ENCODE measurements at places on chromosomes 4 and X.
A peak's percentile ranks its signal among the peaks of the same experiment; 100 is the strongest.

DNA sequence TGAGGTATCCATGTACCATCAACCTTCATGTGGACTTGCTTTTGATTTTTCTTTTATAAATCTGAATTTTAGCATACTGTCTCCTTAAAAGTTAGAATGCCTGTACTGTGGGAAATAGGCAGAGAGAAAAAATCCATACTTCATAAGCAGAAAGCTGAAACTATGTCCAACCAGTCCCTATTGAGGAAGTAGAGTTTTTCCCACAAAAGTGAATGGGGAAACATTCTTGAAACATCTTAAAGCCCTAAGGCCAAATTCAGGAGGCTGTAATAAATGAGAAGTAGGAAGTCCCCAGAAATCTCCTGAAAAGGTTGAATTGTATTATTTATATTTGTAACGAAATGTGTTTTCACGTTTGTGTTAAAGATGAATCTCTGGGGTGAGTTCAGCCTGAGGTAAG is 56.3 kb downstream of the ENOX2 start:
- no peak for DNase-seq

- no peak for DNase-seq
Measured at GRCh38 chr4:40734497-40734896, 15.3 kb upstream of the NSUN7 start.

DNA sequence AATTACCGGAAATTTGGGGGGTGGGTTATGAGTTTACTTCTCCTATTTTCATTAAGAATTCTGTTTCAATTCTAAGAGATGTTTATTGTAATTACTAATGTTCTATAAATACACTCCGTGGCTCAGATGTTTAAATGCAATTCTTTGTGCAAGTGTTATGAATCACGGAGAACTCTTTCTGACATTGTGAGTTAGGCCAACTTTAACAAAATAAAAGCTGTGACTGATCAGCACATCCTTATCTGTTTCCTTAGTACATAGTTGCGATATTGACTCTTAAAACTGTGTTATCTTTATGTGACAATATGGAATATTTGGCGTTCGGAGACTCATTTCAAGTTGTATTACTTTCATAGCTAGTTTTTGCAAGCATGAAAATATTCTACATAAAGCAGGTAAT is 902 bp downstream of the KLHL4 start:
- no peak for DNase-seq

DNA sequence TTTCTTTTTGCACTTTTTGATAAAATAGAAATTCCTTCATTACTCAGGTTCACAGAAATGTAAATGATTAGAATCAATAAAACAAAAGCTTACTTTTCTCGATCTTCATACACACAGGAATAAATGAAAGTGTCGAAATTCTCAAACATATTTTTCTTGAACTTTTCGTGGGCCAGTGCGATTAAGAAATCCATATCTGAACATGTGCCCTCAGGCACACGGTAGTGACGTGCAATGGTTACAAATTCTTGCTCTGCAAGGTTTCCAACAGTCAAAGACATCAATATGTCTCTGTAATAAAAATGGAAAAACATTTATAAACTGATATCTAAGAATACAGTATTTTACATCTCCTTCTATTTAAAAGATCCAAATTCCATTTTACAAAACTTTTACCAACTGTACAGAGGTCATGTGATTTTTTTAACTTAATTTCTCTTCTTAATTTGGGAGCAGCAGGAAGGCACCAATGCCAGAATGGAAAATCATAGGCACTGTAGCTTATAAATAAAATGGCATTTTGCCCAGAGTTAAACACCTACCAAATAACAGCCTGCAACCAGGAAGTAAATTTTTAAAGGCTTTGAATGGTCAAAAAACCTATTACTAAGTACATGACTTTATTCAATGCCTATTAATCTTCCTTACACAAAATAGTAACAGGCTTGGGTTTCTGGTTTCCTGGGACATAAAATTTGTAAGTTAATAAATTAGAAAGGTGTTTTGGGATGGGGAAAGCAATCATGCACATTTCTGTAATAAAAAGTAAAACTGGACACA is 165.0 kb downstream of the EFHC2 start:
- no peak for DNase-seq

DNA sequence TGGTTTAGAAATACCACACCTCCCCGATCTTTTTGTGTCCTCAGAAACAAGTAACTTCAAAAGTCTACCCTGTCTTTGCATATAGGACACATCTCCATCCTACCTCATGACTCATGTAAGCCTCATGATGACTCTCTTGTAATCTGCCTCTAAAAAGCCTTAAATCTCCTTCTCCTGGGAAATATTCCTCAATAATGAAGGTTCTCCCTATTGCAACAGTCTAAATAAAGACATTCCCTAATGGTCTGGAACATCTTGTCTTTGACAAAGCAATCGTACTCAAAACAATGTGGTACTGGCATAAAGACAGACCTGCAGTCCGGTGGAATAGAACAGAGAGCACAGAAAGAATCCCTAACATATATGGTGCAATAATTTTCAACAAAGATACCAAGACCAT is 257.7 kb downstream of the OPHN1 start:
- no peak for DNase-seq

DNA sequence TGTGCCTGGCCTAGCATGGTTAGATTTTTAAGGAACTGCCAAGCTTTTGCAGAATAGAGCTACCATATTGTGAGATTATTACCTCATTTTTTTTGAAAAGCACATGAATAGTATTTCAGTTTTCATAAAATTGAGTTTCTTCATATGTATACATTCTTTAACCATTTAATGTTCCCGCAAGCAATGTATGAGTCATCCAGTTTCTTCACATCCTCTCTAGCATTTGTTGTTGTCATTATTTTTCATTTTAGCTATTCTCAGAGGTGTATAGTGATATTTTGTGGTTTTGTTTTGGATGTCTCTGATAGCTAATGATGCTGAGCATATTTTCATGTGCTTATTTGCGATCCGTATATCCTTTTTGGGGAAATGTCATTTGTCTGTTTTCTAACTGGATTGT is 74.9 kb downstream of the GLUD2 start:
- DNase-seq, result no peak

DNA sequence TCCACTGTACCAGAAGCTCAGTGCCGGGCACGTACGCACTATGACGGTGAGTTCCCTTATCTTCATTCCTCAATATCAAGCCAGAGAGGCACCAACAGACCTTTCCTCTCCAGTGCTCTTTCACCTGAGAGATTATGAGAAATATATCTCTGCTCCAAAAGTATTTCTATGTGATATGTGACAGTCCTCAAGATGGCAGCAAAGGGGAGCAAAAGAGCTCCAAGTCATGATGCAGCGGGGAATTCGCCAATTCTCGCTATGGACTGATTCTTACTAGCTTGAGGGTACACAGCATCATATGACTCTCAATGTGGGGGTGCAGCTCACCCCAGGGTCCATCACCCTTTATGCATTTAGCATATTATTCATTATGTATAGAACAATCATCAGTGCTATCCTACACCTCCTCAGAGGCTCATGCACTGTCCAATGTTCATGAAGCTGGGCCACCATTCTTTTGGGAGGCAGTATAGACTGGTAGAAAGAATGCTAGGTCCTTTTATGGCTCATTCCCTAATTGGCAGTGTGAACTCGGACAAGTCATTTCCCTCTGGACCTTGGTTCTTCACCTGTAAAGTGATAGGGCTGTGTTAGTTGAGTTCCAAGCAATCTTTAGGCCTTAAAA is 12.8 kb upstream of the IQSEC2 start:
- no peak for DNase-seq

- DNase-seq, result no peak
Measured at GRCh38 chr4:46947541-46947940, 38.5 kb upstream of the COX7B2 start.

GRCh38 chr4:59969909-59970308 is 1230.2 kb upstream of the ADGRL3 start:
- DNase-seq, result no peak

GRCh38 chr4:31391976-31392375 is 671.8 kb downstream of the PCDH7 start:
- no peak for DNase-seq

- DNase-seq, result no peak
Measured at GRCh38 chr4:6188687-6189305, 11.6 kb downstream of the JAKMIP1 start.

GRCh38 chrX:133495464-133496391 is 80.4 kb upstream of the GPC4 start:
- no peak for DNase-seq

DNA sequence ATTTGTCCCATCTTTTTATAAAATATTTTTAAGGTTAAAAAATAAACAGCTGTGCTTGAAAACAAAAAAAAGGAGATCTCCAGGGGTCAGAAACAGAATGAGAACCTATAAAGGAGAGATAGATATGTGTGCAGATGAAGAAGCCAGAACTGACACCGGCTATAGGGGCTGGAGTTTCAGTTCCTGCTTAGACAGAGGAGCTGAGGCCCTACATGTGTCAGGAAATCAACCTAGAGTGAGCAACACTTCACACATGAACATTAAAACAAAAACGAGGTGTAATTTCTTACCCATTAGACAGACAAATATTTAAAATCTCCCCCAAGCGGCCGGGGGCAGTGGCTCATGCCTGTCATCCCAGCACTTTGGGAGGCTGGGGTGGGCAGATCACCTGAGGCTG is 17.8 kb upstream of the HUWE1 start:
- DNase-seq, result no peak

GRCh38 chr4:34157547-34157946 is 2086.8 kb downstream of the ARAP2 start:
- no peak for DNase-seq

- DNase-seq, result no peak
Measured at GRCh38 chrX:40469316-40469715, 111.5 kb upstream of the ATP6AP2 start.

- no peak for DNase-seq
Measured at GRCh38 chr4:23590431-23590830, 299.4 kb downstream of the PPARGC1A start.

GRCh38 chr4:47010347-47010911 is 17.0 kb upstream of the GABRA4 start:
- DNase-seq, result no peak

DNA sequence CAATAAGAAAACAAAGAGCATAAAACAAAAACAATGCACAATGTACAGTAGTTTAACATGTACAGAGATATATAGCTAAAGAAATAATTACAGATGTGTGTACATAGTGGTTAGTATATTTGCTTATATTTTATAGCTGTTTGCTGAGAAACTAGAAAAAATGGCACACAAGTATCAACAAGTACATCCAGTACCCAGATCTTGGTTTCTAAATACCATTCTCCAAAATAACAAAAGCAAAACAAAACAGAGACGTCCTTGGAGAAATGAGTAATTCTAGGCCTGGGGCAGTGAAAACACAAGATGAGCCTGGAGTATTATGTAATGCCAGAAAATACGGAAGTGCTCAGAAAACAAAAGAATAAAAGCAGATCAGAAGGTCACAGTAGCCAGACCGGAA is 189.6 kb downstream of the TMEM47 start:
- no peak for DNase-seq

DNA sequence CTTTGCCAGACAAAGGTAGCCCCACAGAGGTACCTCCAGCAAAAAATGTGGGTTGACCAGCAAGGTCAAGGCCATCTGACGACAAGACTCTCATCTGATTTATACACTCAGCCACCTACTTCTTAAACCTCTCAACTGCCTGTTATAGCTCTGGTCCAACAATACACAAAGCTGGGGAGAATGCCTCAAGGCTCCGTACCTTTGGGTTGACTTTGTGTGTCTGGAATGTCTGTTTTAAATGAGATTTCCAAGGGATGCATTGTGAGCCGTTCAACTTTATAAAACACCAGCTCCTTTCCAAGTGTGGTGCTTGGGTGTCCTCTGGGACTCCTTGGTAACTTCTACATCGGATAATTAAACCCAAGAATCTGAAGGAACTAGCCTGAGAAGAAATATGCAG is 167.0 kb upstream of the RPL34 start:
- DNase-seq, result no peak

DNA sequence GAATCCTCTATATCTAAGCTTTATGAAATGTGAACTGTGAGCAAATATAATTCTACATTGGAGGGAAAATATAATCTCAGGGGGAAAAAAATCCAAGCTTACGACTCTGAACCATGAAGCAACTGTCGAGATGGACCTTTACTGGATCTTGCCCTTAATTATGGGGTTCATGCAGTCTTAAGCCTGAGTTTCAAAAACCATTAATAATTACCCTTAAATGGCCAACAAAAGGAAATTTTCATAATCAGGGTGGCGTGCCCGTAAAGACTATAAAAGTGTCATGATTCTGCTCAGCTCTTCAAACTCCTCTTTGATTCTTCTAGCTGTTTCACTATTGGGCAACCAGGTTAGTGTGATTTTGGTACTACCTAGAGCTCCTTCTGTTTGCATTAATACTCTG is at the start of gene S100G:
Gene S100G (plus strand): TSS at position 301 of the 400 bp plus-strand sequence. CDS start 849 bp downstream, outside the sequence.
- no peak for DNase-seq

GRCh38 chr4:109658871-109659410 is 44.3 kb downstream of the CASP6 start:
- peak; percentile 8 for DNase-seq

DNA sequence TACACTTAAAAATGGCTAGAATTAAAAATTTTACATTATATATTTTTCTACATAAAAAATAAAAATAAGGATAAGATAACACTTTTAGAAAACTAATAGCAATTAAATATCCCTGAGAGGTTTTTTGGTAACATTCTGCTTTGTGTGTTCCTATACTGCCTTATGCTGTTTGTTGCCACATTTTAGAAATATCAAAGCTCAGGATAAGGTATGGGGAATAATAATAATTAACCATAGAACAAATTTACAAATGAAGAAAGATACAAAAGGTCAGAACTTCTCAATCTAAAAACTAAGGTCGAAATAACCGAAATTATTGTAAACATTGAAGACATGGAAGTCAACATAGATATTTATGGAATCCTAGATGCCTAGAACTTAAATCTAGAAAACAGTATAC is 71.4 kb downstream of the COX7B2 start:
- DNase-seq, result no peak

DNA sequence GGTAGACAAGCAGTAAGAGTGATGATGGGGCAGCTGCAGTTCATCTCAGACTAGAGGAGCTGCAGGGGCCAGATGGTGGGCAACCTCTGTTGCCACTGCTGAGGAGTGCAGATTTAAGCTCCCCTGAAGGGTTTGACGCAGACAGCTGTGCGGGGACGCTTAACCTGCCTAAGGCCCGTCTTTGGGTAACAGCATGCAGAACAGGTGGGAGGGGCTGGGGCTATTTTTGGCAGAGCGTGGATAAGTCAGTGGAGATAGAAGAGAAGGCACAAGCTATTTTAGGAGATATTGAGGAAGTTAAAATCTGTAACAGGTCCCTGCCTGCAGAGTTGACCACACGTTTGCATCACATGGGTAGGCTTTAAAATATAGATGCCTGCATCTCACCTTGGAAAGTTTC is 10.5 kb downstream of the CD99 start:
- DNase-seq, result no peak

- no peak for DNase-seq
Measured at GRCh38 chr4:34731070-34731469, 1513.2 kb downstream of the ARAP2 start.

- no peak for DNase-seq
Measured at GRCh38 chrX:152735860-152736511, 2.4 kb downstream of the MAGEA12 start.

DNA sequence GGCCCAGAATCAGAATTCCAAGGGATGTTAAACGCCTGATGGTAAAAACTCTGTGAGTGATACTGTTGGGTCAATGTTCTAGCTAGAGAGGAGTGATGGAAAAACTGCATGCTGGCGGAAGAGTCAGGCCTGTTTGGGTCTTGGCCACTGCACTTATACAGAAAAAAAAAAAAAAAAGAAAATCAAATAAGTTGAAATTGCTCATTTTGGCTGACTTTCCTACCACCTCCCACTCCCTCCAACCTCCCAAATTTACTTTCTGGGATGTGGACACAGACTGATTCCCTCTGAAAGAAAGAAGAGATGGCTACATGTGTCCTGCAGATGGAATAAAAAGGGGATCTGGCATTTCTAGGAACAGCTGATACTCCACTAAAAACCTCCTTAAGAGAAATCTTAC is 234.1 kb upstream of the GIMD1 start:
- DNase-seq, result no peak
